Stimulated activated CD8-positive, alpha-beta memory T cell treated with anti-CD3 and anti-CD28 coated beads, Interleukin-4, amount 100 ng/mL, for 4 hours (primary cell): ENCODE measurements at places on chromosomes 5 and 9.

- DNase-seq = no peak
These were observed 14.2 kb downstream of the RUFY1 start for GRCh38 chr5:179564526-179564925.

GRCh38 chr5:71537687-71538086 lies 49.5 kb upstream of the MCCC2 start:
- DNase-seq = no peak

- DNase-seq = peak; percentile 56
These were observed 34.5 kb upstream of the TCF7 start for GRCh38 chr5:134079748-134080581.

- DNase-seq = no peak
These were observed 31.3 kb downstream of the USP20 start for GRCh38 chr9:129866394-129867135.

- no peak for DNase-seq
These were observed 52.2 kb downstream of the EXOSC2 start for GRCh38 chr9:130745829-130746228.

- no peak for DNase-seq
These were observed 406.3 kb upstream of the ADAMTSL1 start for GRCh38 chr9:18067548-18068120.

GRCh38 chr9:71944754-71945375 lies 33.4 kb downstream of the C9orf85 start:
- DNase-seq = no peak

GRCh38 chr5:156391139-156391538 lies 64.2 kb downstream of the SGCD start:
- no peak for DNase-seq

DNA sequence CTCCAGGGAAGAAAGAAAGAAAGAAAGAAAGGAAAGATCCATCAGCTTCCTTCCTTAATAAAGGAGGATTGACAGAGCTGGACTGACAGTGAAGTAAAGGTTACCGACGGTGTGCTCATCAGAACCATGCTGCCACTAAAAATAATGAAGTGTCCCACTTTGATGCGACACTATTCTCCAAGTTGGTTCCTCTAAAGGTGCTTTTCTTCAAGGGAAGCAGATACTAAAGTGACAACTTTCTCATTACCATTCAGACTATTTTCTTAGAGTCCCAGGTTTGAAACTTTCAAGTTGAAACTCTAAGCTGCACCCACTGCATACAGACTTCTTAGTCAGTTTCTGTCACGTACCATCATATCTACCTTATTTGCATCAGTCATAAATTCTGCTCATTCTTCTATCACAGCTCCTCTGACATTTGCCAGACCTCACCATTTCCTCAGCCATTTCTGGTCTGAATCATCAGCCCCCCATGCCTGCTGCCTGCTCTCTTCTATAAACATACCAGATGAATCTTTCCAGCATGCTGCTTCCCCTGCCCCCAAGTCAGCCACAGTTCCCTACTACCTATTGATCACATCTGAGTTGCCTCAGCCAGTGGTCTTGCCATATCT lies 177.6 kb downstream of the DEPDC1B start:
- DNase-seq = no peak

- no peak for DNase-seq
These were observed 110.5 kb upstream of the FTMT start for GRCh38 chr5:121741156-121741555.

- no peak for DNase-seq
These were observed 19.8 kb upstream of the FER start for GRCh38 chr5:108727651-108728565.

DNA sequence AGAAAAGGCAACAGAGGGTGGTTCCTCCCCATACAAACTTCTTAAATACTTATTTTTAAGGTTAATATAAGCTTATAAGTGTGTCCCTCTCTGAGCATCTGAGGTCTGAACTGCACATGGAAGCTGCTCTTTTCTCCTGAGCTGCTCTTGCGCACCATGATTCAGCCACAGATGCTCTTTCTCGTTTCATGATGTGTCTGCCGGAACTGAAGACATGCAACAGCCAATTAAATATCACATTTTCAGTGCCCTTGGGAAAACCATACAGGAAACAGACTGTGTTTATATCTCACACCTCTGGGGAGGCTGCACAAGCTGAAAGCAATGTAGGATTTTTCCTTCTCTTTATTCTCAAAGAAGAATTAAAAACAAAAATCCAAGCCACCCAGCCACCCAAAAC lies 96.8 kb upstream of the NREP start:
- no peak for DNase-seq

- DNase-seq = no peak
These were observed 17.2 kb downstream of the WDR70 start for GRCh38 chr5:37396352-37396751.

- DNase-seq = no peak
These were observed 40.5 kb upstream of the CCDC112 start for GRCh38 chr5:115336964-115337363.

DNA sequence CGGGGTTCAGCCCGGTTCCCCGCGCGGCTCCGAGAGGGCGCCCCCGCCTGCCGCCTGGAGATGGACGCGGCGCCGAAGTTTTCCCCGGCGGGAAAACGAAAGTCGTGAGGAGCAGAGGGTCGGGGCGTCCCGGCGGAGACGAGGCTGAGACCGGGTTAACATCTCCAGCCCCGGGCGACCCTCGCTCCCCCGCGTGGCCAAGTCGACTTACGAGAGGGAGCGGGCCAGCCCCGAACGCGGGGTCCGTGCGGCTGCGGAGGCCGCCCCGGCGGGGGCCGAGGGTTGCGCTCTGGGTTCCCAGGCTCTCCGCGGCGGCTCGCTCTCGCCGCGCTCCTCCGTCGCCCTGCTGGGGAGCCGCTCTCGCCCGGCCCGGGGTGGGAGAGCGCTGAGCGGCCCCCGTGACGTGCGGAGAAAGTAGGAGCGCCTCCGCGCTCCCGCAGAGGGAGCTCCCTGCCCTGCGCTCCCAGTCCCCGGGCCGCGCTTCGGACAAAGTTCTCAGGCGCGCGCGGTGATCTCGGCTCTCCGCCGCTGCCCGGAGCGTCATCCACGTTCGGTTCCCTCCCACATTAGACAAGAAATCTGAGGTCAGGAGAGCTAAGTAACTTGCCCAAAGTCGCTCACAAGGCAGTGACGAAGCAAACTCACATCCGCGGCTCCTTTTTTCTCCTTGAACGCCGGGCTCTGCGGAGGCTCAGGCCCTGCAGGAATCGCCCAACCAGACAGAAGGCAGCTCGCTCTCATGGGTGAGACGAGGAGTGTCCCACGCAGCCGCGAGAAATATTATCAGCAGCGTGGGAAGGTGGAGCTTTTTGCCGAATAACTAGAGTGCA lies 1.2 kb upstream of the GCNT4 start:
- no peak for DNase-seq

DNA sequence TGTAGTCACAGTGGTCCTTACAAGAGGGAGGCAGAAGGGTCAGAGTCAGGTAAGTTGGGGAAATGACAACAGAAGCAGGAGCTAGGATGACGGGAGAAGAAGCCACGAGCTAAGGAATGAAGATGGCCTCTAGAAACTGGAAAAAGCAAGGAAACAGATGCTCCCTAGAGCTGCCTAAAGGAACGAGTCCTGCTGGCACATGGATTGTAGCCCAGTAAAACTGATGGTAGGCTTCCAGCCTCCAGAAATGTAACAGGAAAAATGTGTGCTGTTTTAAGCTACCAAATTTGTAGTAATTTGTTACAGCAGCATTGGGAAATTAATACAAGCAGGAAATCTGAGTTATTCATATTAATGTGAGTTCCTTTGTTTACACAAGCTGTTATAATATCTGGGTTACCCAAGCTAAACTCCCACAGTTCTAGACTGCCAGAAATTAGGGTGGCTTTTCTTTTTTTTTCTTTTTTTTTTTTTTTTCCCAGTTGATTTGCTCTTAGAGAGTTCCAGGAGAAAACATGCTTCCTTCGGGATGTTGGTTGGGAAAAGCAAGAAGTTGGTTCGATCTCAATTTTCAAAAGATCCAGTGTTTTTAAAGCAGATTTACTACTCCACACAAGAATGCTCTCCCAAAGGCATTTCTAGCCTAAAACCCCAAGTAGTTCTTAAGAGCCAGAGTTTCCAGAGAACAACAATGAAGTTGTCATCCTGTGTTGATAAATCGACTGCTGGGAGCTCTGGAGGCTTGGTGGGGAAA lies 400.0 kb upstream of the SLC24A2 start:
- no peak for DNase-seq

DNA sequence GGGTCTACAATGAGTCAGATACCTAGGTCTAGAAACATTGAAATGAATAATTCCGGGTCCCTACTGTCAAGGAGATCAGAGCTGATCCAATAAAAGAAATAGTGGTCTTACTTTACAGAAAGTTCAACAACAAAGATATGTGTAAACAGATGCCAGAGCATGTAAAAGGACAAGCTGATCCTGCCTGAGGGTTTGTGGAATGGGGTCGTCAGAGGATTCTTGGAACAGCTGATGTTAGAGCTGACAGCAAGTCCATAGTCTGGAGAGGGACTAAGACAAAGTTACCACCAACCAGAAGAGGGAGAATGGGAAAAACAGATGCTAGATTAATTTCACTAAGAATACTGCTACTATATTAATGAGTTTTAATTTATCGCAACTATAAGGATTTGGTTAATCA lies 71.5 kb downstream of the FREM1 start:
- no peak for DNase-seq

GRCh38 chr9:75812141-75812540 lies 78.3 kb upstream of the PCSK5 start:
- no peak for DNase-seq

GRCh38 chr5:61817472-61818326 lies 485.6 kb downstream of the ZSWIM6 start:
- DNase-seq = no peak

DNA sequence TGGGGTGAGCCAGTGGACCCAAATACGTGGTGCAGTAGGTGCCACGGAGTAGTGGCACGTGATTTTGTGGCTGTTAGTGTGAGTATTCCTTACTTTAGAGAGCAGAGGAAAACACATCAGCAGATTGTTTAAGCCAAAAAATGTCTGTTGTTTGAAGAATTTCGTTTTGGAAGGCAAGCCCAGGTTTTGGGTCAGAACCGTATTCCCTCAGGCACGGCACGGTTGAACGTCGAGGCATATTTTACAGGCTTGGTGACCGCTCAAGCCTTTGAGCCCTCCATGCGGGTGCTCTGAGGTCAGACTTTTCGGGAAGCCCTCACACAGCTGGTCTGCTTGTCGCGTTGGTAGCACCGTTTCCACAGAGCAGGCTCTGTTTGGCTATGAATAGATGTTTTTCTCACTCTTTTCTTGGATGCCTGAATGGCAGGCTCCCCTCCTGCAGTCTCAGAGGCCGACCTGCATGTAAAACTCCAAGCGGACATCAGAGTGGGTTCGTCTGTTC lies 27.2 kb downstream of the NEK6 start:
- no peak for DNase-seq

- no peak for DNase-seq
These were observed 96.8 kb upstream of the PJA2 start for GRCh38 chr5:109506556-109506955.

GRCh38 chr9:89512382-89512781 lies 14.5 kb upstream of the SEMA4D start:
- DNase-seq = no peak
